Natural killer cell (primary cell): ENCODE measurements at places on chromosomes 12 and 14.

DNA sequence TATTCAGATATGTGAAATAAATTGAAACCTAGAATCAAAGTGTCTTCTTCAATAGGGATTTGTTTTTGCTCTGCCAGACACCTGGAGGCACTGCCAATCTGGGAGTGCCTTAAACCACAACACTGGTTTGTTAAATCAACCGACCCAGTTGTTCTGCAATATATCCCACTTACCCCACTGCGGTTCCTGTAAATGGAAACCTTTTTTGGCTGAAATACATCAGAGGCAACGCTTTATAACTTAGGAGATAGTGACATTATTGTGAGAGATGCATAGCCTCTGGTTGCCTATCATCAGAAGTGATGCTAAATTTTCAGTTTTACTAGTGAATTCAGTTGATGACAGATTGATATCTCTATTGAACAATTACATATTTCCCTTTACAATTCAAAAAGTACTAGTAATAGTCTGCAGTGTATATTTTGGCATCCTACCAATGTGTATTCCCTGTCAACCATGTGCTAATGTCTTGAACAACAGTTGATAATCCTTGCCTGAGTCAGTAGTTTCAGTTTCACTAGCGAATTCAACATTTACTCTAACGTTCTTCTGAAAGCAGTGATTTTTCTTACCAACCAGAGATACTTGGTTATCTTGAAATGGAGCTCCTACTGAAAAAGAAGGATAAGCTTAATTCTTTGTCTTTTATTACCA lies 30.5 kb downstream of the PPP2R5C start:
- H3K36me3 ChIP-seq, result peaks cover 8% of the 10 kb centered on the region
- no peaks in the 10 kb centered on the region for H3K27me3 ChIP-seq
- H3K27ac ChIP-seq, result peak overlapping the region; percentile 55
- no peaks in the 10 kb centered on the region for H3K4me1 ChIP-seq
- no peak overlapping the region for H3K4me3 ChIP-seq

DNA sequence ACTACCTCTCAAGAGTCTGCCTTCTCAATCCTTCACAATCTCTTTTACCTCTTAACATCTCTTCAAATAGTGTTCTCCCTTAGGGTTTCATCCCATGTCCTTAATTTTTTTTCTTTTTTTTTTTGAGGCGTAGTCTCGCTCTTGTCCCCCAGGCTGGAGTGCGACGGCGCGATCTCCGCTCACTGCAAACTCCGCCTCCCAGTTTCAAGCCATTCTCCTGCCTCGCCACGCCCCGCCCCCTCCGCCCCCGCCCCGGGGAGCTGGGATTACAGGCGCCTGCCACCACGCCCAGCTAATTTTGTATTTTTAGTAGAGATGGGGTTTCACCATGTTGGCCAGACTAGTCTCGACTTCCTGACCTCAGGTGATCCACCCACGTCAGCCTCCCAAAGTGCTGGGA lies 7.0 kb upstream of the BCAT1 start:
- H3K4me1 ChIP-seq, result no peaks in the 10 kb centered on the region
- H3K27me3 ChIP-seq, result no peaks in the 10 kb centered on the region
- no peak overlapping the region for H3K4me3 ChIP-seq
- no peak overlapping the region for H3K27ac ChIP-seq
- no peak for DNase-seq
- H3K36me3 ChIP-seq, result no peaks in the 10 kb centered on the region

- no peaks in the 10 kb centered on the region for H3K36me3 ChIP-seq
- no peak overlapping the region for H3K4me3 ChIP-seq
- DNase-seq, result no peak
- H3K27ac ChIP-seq, result no peak overlapping the region
Measured at GRCh38 chr12:28781671-28782652, 367.1 kb upstream of the FAR2 start.

GRCh38 chr12:94204499-94205247 lies 56.3 kb downstream of the PLXNC1 start:
- H3K36me3 ChIP-seq, result no peaks in the 10 kb centered on the region
- no peaks in the 10 kb centered on the region for H3K27me3 ChIP-seq
- no peak for DNase-seq
- no peak overlapping the region for H3K4me3 ChIP-seq

DNA sequence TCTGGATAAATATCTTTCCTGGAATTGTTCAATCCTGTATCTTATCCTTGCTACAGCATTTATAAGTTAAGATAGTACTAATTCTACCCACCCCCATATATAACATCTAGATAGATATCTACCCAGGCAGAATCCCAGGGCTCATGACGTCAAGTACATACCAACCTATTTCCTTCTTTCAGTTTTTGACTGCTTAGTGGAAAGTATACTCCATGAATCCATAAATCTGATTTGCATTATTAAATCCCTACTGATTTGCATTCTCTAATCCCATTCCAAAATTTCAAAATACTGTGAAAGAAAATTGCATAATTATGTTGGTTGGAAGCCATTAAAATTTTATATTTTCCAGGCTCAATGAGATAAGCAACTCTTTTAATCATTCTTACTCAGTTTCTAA lies 111.7 kb downstream of the KITLG start:
- no peaks in the 10 kb centered on the region for H3K27me3 ChIP-seq
- H3K4me1 ChIP-seq, result no peaks in the 10 kb centered on the region
- no peaks in the 10 kb centered on the region for H3K36me3 ChIP-seq
- H3K4me3 ChIP-seq, result no peak overlapping the region
- H3K27ac ChIP-seq, result no peak overlapping the region
